ENCODE measurements at places on chromosomes 16 and 17. TPM values are rescaled to one million over a fixed set of nuclear protein-coding genes. Genes with fewer than 3 reads are reported as not detected.

DNA sequence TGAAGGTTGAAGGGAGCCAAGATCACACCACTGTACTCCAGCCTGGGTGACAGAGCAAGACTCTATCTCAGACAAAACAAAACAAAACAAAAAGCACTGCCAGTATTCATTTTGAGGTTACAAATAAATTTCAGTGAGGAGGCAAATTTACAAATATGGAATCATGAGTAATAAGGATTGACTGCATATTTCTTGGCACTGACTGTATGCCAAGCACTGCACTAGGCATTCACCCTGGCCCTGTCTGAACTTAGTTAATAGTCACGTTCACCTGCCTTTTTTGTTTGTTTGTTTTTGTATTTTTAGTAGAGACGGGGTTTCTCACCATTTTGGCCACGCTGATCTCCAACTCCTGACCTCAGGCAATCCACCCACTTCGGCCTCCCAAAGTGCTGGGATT lies 5.1 kb downstream of the LDAF1 start:
- H3K4me3 ChIP-seq, result no peak overlapping the region
- DNase-seq, result no peak
- no peak overlapping the region for H3K27ac ChIP-seq

DNA sequence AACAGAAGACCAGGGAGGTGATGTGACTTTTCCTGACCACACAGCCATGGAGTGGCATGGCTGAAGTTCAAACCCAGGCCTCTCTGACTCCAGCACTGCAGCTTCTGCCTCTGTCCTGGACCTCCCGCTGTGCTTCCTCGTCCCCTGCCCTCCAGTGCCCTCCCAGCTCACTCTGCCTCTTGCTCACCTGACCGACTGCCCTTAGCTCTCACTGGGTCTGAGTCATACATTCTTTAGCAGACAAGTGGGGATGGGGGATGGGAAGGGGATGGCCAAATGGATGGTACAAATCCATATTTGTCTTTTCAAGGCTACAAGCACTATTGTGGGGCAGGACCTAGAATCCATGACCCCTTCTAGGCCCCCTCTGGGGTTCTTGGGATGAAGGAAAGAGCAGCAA lies 33.0 kb downstream of the PITPNM3 start:
- no peaks in the 10 kb centered on the region for H3K4me1 ChIP-seq
- no peaks in the 10 kb centered on the region for H3K36me3 ChIP-seq
- H3K4me3 ChIP-seq, result no peak overlapping the region
- no peaks in the 10 kb centered on the region for H3K27me3 ChIP-seq
- DNase-seq, result no peak

- peaks cover 3% of the 10 kb centered on the region for H3K4me1 ChIP-seq
- no peak overlapping the region for H3K4me3 ChIP-seq
- H3K36me3 ChIP-seq, result no peaks in the 10 kb centered on the region
- H3K27ac ChIP-seq, result no peak overlapping the region
- H3K27me3 ChIP-seq, result peaks cover 17% of the 10 kb centered on the region
Measured at GRCh38 chr17:48800626-48801217, 16.3 kb downstream of the TTLL6 start.

GRCh38 chr17:17886226-17886625 lies 49.4 kb upstream of the SREBF1 start:
- no peak overlapping the region for H3K4me3 ChIP-seq
- H3K27me3 ChIP-seq, result no peaks in the 10 kb centered on the region
- peaks cover 13% of the 10 kb centered on the region for H3K4me1 ChIP-seq
- H3K27ac ChIP-seq, result no peak overlapping the region

GRCh38 chr16:42069-42457 lies 11.3 kb downstream of the POLR3K start:
- H3K36me3 ChIP-seq, result peaks cover 17% of the 10 kb centered on the region
- no peaks in the 10 kb centered on the region for H3K4me1 ChIP-seq
- no peak overlapping the region for H3K4me3 ChIP-seq
- no peak overlapping the region for H3K27ac ChIP-seq
- DNase-seq, result no peak

The LGALS9B gene
- not detected for total RNA-seq

- no peaks in the 10 kb centered on the region for H3K36me3 ChIP-seq
- no peak for DNase-seq
- H3K27me3 ChIP-seq, result no peaks in the 10 kb centered on the region
- H3K4me1 ChIP-seq, result no peaks in the 10 kb centered on the region
- no peak overlapping the region for H3K4me3 ChIP-seq
Measured at GRCh38 chr17:57289130-57289529, 32.8 kb downstream of the MSI2 start.

- H3K4me1 ChIP-seq, result peaks cover 38% of the 10 kb centered on the region
- H3K36me3 ChIP-seq, result no peaks in the 10 kb centered on the region
- H3K27ac ChIP-seq, result peak overlapping the region; percentile 97
- peaks cover 4% of the 10 kb centered on the region for H3K27me3 ChIP-seq
- H3K4me3 ChIP-seq, result no peak overlapping the region
Measured at GRCh38 chr16:87580855-87581261, 21.4 kb upstream of the JPH3 start.

The DDX28 gene
- 12.4 TPM for total RNA-seq

GRCh38 chr16:84315422-84315821 lies 20.7 kb downstream of the WFDC1 start:
- H3K27me3 ChIP-seq, result peaks cover 8% of the 10 kb centered on the region
- no peak overlapping the region for H3K4me3 ChIP-seq
- H3K4me1 ChIP-seq, result no peaks in the 10 kb centered on the region
- no peak for DNase-seq

The DPEP3 gene
- not detected for total RNA-seq

The SBK1 gene
- not detected for total RNA-seq

DNA sequence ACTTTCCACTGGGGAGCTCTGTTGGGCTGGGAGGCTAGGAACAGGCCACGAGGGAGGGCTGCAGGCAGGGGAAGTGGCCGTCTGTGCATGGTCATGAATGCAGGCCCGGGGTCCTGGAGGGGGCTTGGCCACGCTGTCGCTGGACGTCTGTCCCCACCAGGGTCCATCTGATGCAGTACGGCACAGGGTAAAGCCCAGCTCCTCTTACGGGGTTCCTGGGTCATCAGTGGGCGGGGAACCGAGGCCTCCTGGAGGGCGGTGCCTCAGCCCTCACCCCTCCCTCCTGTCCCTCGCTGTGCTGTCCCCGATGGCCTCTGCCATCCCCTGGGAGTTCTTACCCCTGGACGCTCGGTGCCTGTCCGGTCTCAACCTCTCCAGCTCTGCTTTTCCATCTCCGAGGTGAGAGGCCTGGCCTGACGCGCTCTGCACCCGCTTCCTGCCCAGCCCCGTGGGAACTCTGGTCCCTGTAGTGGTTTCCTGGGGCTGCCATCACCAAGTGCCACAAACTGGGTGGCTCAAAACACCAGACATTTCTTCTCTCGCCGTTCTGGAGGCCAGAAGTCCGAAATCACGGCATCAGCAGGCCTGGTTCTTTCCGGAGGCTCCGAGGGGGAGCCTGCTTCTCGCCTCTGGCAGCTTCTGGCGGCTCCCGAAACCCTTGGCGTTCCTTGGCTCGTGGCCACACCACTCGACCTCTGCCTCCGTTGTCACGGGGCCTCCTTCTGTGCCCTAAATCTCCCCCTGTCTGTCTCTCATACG lies 182.8 kb downstream of the SEC14L1 start:
- peak; percentile 83 for DNase-seq
- H3K36me3 ChIP-seq, result peaks cover 22% of the 10 kb centered on the region
- no peaks in the 10 kb centered on the region for H3K27me3 ChIP-seq

The CCDC78 gene
- total RNA-seq, result 2.2 TPM

The CLEC18B gene
- total RNA-seq, result 0.72 TPM

GRCh38 chr17:56203430-56203829 lies 50.2 kb downstream of the ANKFN1 start:
- H3K4me1 ChIP-seq, result no peaks in the 10 kb centered on the region
- no peak overlapping the region for H3K27ac ChIP-seq
- DNase-seq, result no peak
- no peaks in the 10 kb centered on the region for H3K36me3 ChIP-seq
- H3K4me3 ChIP-seq, result no peak overlapping the region

The GRAPL gene
- not detected for total RNA-seq

DNA sequence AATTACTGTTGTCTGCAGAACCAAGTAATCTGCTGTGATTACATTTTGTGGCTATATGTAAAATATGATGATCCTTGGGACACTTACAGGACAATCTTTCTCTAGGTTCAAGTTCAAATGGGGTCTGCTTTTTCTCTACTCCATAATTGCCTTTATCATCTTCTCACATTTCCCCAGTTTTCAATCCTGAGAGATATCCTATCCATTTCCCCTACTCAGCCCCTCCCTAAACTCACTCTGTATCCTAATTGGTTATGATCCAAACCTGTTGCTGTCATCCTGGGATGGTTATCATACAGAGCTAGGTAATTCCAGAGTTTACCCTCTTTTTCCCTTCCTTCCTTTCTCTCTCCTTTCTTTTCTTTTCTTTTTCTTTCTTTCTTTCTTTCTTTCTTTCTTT lies 100.5 kb upstream of the ELAC2 start:
- H3K4me1 ChIP-seq, result no peaks in the 10 kb centered on the region

DNA sequence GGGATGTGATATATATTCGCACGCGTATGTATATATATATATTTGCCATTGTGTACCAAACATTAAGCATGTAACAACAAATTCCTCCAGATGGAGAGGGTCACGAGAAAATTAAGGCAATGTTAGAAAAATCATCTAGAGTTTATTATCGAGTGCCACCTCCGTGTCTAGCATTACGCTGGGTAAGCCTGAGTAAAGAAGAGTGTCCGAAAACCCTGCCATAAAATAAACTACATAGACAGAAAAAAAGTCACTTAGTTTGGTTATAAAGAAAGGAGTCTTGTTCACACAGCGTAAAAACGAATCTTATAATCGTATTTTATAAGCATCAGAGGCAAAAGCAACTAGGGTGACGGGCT lies 644 bp upstream of the RHOT1 start:
- H3K27me3 ChIP-seq, result no peaks in the 10 kb centered on the region
- peak overlapping the region; percentile 97 for H3K27ac ChIP-seq
- no peaks in the 10 kb centered on the region for H3K36me3 ChIP-seq
- H3K4me1 ChIP-seq, result peaks cover 19% of the 10 kb centered on the region

- no peak for DNase-seq
- no peaks in the 10 kb centered on the region for H3K36me3 ChIP-seq
- H3K27me3 ChIP-seq, result peaks cover 3% of the 10 kb centered on the region
- H3K27ac ChIP-seq, result no peak overlapping the region
- H3K4me3 ChIP-seq, result no peak overlapping the region
- no peaks in the 10 kb centered on the region for H3K4me1 ChIP-seq
Measured at GRCh38 chr17:8101721-8102120, 14.2 kb upstream of the ALOX12B start.

DNA sequence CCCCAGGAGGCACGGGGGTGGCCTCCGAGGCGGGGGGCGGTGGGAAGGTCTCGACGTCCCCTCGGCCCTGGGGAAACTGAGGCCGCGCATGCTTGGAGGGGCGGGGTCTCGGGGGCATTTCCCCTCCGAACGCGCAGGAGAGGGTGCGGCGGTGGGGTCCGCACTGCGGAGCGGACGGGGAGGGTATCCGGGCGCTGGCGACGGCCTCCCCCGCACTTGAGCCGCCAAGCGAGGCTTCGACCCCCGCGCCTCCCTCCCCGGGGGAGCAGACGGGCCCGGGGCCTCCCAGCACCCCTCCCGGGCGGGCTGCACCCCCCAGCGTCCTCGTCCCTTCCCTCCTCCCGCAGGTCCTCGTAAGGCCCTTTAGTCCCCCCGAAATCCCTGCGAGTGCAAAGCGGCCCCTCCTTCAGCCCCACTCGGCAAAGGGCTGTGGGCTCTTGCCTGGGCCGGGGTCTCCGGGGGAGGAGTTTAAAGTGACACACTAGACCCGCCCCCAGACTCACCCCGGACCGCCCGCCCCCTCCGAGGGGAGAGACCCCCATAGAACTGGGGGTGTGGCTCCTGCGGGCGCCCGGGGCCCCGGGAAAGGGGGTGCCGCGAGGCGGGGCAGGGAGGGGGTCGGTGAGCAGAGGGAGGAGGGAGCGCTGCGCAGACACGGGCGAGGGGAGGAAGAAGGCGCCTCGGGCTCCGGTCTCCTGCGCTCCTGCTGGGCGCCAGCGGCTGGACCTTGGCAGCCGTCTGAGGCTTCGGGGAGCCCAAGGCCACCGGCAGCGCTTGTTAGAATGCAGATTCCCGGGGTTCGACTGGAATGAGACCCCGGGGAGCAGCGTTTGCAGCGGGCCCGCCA lies 632 bp downstream of the BAIAP3 start:
- no peak for DNase-seq
- H3K4me3 ChIP-seq, result no peak overlapping the region
- H3K27me3 ChIP-seq, result peaks cover 52% of the 10 kb centered on the region

The ERN1 gene
- 12.1 TPM for total RNA-seq

DNA sequence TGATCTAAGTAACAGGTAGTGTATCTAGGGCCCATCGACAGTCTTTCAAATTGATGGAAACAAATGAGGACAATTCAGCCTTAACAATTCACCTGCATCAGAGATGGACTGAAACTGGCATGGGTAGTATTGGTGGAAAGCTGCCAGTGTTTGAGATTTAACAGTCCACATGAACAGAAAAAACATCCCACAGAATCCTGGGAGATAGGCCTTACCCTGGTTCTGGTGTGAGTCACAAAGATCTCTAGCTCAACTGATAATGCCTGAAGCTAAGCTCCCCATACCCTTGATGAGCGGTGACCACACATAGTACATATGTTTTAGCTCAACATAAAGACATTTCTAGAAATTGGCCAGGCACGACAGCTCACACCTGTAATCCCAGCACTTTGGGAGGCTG lies 21.9 kb downstream of the CRK start:
- H3K4me3 ChIP-seq, result no peak overlapping the region
- no peaks in the 10 kb centered on the region for H3K27me3 ChIP-seq
- no peak overlapping the region for H3K27ac ChIP-seq
- H3K36me3 ChIP-seq, result peaks cover 48% of the 10 kb centered on the region
- H3K4me1 ChIP-seq, result peaks cover 11% of the 10 kb centered on the region
- DNase-seq, result peak; percentile 71

The RNF213 gene
- total RNA-seq, result 143 TPM

DNA sequence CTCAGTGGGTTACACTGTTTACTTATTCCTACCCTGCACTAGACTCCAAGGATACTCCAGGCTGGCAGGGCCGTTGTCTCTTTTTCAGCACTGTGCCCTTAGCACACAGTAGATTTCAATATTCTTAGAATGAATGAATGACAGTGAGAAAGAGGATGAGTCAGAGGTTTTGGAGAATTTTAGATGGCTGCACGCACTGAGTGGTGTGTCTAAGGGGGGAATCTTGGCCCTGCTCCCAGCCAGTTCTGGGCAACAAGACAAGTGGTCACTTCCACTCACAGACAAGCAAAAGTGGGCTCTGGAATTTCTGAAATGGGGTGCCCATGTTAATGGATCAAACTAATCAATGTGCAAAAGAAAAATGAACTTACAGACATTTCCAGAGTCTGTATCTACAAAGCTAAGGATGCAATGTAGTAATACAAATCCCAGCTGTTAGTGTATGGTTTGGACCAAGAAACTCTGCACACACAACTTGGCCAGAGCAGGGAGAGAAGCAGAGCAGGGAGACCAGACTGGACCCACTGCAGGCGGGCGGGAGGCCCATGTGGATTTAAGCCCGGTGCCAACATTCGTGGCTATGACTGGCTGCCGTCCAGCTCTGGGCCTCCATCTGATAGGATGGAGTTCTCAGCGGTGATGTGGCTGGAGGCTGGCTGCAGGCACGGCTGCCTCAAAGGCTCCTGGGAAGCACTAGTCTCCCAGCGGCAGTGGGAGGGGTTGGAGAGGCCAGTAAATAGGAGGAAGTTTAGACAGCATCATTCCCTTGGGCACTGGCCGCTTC lies 95.6 kb upstream of the CDYL2 start:
- H3K36me3 ChIP-seq, result no peaks in the 10 kb centered on the region
- peaks cover 16% of the 10 kb centered on the region for H3K4me1 ChIP-seq
- peak overlapping the region; percentile 62 for H3K4me3 ChIP-seq

All from osteoblast (primary cell).